ENCODE measurements at places on chromosomes 12 and 14.
A peak's percentile ranks its signal among the peaks of the same experiment; 100 is the strongest.

DNA sequence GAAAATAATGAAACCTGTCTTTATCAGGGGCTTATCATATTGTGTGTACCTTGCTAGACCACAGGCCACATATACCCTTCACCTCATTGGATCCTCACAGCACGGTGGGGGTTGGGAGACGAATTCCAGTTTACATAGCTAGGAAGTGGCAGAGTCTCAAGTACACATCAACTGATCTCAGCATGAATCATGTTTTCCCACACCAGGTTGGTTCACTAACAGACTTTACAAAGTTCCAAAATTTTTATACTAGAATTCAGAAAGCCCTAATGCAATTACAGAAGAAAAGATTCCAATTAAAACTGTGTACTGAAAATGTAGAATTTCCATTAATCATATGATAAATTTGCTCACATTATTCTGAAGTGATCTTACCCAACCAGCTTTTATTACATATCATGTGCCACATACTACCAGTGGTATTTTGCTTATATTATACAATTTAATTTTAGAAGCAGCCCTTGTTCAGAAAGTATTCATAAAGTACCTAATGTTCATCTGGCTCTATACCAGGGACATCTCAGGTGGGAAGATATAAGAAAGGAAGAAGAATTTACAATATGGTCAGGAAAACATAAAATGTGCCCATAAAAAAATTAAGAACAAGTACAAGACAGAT is 196.2 kb downstream of the ITPR2 start:
- DNase-seq: no peak

DNA sequence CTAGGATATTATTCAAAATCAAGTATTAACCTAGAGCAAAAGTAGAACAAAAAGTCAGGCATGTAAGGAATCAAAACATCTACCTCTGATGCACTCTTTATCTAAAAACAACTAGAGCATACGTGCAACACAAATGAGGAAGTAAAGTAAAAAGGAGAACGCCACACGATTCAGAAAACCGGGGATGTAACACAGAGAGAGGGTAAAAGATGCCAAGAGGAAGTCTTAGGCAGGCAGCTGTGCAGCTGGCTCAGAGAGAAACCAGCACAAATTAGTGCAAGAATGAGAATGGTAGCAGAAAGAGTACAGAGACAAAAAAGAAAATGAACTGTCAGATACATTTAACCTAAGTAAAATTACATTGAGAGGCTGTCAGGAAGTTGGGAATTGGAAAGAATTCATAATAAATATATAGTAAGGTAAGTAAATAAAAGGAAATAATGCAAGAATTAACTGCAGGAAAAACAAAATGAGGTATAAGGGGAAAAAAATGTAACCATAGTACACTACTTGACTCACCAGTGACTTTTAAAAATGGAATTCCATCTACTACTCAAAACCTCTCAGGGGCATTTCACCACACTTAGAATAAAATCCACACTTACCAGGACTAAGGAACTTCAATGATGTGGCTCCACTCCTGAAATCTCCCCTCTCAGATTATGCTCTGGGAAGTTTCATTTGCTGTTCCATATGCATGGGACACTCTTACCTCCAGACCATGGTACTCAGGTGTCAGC is 17.1 kb downstream of the BCAT1 start:
- DNase-seq: peak; percentile 80

DNA sequence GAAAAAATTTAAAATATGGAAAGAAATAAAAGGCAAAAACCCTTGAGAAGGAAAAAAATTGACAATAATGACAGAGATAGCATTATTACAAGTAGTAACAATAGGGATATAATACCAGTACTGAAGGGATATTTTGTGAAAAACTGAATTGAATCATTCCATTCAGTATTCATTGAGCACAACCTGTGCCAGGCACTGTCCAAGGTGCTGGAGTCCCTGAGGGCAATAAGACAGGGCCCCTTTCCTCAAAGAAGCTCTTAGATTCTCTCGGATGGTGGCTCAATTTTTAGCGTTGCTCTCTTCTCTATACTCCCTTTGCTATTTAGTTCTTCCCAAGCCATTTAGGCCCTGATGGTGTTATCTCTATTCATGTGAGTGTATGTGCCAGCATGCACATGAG is 34.3 kb upstream of the GAS2L3 start:
- peak; percentile 25 for DNase-seq

DNA sequence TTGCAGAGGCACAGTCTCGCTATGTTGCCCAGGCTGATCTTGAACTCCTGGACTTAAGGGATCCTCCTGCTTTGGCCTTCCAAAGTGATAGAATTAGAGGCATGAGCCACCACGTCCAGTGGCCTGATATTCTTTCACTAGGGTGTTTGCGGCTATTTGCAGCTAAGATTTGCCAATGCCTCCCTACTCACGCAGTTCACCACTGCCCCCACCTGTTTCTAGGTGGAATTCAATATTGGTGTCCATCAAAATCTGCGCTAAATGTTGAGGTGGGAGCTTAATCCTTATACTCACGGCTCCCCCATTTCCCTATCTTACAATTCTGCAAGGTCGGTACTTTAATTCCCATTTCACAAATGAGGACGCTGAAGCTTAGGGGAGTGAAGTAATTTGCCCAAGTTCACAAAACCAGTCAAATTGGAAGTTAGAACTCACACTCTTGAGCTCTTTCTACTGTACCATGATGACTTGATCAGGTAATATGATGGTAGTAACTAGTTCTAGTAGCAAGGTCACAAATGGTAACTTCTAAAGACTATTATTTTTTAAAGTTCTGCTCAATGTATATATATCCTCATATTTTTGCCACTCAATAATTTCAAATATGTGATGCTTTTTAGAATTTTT is 22.1 kb upstream of the LRRC9 start:
- DNase-seq: peak; percentile 58

- no peak for DNase-seq
Measured at GRCh38 chr14:87866116-87866515, 126.9 kb downstream of the GALC start.

- no peak for DNase-seq
Measured at GRCh38 chr12:82537436-82537835, 149.3 kb upstream of the TMTC2 start.

DNA sequence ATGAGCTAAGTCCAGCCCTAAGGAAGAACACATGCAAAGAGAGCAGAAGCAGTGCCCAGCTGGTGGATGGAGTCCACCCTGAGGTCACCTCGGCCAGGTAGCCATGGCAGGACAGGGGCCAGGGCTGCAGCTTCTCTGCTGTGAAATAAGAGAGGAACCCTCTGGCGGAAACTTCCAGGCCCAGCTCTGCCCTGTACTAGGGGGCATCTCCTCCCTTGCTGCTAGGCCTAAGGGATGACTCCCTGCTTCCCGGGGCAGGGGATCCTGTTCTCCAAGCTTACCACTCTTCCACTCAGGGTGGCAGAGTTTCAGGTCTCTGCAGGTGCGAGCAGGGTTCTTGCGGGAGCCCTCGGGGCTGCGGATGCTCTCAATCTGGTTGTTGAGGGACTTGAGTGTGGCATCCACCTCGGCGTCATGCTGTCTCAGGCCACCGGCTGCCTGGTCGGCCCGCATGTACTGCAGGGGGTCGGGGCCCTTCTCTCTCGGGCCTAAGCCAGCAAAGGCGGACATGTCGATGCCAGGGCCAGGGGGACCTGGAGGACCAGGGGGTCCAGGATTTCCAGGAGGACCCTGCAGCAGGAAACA is 11.7 kb downstream of the TMEM106C start:
- DNase-seq: no peak

GRCh38 chr12:104986022-104986941 is at the start of gene NOPCHAP1:
TSS of gene NOPCHAP1 (plus strand) at chr12:104986316. CDS start at chr12:104986353, 37 bp downstream.
- peak; percentile 95 for DNase-seq

- DNase-seq: no peak
Measured at GRCh38 chr14:68470361-68470760, 322.5 kb downstream of the ZFP36L1 start.

DNA sequence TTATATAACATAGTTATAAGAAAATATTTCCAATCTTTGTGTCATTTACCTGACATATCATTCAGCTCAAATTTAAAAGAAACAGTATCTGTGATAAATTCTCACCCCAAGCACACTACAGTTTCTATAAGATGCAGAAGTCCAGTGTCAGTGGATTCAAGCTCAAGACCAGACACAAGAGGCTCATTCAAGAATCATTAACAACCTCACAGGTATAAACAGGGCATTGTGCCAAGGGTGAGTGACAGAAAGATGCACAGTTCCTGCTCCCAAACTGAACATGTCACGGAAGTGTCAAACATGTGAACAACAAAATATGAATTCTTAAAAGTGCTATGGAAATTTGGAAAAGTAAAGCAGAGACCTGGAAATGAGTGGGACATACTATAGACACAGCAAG is 12.8 kb downstream of the ATP2B1 start:
- DNase-seq: no peak

GRCh38 chr12:40727774-40728483 is 35.7 kb downstream of the CNTN1 start:
- no peak for DNase-seq

DNA sequence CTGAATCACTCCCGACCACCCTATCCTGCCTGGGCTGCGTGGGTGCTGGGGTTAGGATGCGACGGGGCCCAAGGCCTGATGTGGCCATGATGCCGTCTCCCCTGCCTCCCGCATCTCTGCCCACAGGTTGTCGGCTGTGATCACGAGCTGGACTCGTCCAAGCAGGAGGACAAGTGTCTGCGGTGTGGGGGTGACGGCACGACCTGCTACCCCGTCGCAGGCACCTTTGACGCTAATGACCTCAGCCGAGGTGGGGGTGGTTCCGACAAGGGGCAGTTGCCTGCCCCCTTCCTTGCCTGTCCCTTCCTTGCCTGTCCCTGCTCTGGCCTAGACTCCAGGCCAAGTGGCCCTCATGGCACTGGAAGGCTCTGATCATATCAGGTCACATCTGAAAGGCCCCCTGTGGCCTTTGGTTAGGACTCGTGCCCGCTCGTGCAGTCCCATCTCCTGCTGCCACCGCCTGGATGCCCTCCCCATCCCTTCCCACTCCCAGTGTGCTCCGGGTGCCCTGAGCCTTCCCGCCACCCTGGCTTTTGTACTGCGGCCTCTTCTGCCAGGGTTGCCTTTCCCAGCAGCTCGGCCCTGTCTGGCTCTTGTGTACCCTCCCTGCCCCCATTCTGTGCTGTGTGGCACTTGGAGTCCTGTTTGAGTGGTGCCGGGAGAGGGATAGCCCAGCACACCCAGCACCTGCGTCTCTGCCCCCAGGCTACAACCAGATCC is 13.6 kb downstream of the PAPLN start:
- DNase-seq: no peak

DNA sequence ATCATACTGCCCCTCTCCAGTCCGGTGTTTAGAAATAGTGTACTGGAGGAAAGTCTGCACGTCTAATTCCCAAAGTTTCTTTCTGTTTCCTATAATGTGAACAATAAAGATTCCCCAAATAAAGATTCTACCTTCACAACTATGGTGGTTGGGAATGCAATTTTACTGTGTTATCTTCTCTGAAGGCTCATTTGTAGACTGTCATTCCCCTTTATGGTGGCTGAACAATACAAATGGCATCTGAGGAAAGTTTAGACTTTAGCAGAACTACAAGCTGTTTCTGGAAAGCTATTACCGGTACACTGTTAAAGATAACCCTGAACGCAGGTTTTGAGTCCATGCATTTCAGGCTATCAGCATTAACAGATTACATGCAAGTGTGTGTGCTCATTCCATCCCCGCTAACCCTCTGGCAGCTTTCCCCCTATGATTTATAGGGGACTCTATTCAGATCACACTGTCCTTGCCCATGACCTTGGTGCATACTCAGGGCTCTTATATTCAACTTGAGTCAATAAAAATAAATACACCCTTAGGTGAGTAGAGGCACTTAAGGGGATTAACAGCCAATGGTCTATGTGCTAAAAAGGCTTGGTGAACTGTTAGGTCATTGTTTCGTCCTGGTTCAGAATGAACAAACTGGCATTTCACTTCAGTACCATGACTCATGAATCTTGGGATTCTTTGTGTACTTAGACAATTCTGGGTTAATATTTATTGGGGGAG is 60.7 kb upstream of the PYGL start:
- DNase-seq: peak; percentile 71

- peak; percentile 32 for DNase-seq
Measured at GRCh38 chr14:76736514-76736913, 24.8 kb upstream of the VASH1 start.

DNA sequence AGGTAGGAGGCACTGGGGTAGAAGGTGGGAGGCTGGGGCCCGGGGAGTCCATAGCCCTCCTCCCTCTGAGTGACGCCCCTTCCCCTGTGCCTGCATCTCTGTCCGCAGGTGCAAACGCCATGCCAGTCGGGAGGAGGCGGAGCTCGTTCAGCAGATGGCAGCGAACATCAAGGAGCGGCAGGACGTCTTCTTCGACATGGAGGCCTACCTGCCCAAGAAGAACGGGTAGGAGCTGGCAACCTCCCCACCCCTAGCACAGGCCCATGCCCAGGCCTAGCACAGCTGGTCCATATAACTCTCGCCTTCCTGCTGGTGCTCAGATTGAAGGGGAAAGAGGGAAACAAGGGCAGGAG is 35.6 kb downstream of the TMEM120B start:
- no peak for DNase-seq

DNA sequence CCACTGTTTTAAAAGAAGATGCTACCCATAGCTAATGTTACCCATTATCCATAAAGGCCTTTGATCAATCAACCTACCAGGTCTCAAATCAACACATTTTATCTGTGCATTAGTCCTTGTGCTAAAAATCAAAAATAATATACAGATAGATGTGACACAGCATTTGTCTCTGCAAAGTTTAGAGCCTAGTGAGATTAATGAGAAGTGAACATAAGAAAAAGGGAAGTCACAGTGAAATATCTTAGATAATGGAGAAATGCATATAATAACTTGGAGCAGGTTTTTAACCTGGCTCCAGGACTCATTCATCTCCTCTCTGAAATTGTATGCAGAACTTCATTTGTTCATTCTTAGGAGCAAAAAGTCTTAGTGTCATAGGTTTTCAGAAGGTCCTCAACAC is 7.2 kb downstream of the PDE3A start:
- DNase-seq: peak; percentile 21

GRCh38 chr12:109018296-109018695 is 2.6 kb downstream of the SVOP start:
- no peak for DNase-seq

- DNase-seq: no peak
Measured at GRCh38 chr12:66143868-66144267, 13.3 kb upstream of the LLPH start.

DNA sequence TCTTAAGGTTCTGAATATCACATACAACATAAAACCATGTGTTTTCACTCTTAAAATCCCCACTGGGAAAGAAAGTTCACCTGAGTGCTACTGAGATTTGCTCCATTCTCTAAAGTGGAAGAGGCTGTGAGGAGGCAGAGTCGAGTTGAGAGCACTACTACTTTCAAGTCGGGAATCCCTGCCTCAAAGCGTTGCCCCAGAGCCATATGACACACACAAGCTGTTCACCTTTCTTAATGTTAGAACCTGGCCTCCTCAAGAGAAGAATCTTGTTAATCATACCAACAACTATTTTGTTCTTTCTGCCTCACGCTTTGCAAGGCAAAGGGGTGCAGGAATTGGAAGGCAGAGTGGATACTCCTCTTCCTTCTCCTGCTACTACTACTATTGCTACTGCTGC is 149.7 kb upstream of the DAAM1 start:
- DNase-seq: no peak

GRCh38 chr12:70243510-70244371 is 508 bp downstream of the CNOT2 start:
- peak; percentile 77 for DNase-seq

Data from suppressor macrophage treated with lipopolysaccharide for 1 hour (primary cell).